ENCODE measurements at places on chromosomes 16 and 17. TPM values are rescaled to one million over a fixed set of nuclear protein-coding genes. Genes with fewer than 3 reads are reported as not detected.

The KRTAP3-1 gene
- not detected for polyA plus RNA-seq

GRCh38 chr16:67181346-67181745, 2.4 kb downstream of the MATCAP1 start:
- DNase-seq: no peak

- no peak for DNase-seq
Measured at GRCh38 chr17:49916854-49917515, 52.0 kb upstream of the DLX4 start.

DNA sequence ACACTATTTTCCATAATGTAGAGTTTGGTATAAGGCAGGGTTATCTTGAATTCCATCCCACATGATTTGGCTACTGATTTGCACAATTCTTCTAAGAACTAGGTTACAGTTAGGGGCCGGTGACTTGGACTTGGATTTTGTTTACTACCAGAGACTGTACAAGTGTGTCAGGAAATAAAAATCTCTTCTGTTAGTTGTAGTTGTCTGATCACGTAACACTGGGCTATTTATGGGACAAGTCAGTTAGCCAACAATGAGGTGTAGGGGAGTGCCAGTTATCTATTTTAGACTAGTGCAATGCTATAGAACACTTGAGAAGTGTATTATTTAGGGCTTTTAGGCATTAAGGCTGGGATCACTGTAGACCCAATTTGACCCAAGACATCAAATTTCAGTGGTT, 39.7 kb upstream of the GHDC start:
- no peak for DNase-seq

- DNase-seq: no peak
Measured at GRCh38 chr17:11848330-11848729, 148.9 kb downstream of the ZNF18 start.

- no peak for DNase-seq
Measured at GRCh38 chr17:80254396-80255251, 6.0 kb upstream of the RNF213 start.

All from forelimb muscle (tissue), 1 donor.